Amygdala (tissue), 56 donors: ENCODE measurements at places on chromosomes 3 and 15.

- DNase-seq, result peak; percentile 94
Measured at GRCh38 chr3:194270627-194271459, 80.3 kb downstream of the CPN2 start.

DNA sequence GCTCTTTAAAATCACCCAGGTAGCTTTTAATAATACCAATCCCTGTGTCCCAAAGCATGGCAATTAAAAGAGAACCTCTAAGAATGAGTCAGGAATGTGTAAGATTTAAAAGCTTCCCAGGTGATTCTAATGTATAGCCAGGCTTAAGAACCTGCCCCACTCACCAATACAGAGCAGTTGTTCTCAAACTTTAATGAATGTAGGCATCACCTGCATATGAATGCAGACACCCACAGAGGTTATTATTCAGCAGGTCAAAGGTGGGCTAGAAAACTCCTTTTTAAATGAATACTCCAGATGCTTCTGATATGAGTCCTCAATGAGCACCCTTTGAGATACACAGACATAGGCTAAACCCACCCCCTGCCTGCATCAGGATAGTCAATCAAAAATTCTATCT is 298.1 kb upstream of the KCNMB2 start:
- DNase-seq, result no peak

GRCh38 chr3:169604118-169604517 is 59.4 kb downstream of the MECOM start:
- no peak for DNase-seq

- DNase-seq, result no peak
Measured at GRCh38 chr3:83625261-83625660, 1333.5 kb upstream of the CADM2 start.

GRCh38 chr3:56960234-56960917 is 100.1 kb upstream of the SPATA12 start:
- no peak for DNase-seq

GRCh38 chr3:4351164-4351855 is 48.1 kb downstream of the SETMAR start:
- DNase-seq, result no peak

DNA sequence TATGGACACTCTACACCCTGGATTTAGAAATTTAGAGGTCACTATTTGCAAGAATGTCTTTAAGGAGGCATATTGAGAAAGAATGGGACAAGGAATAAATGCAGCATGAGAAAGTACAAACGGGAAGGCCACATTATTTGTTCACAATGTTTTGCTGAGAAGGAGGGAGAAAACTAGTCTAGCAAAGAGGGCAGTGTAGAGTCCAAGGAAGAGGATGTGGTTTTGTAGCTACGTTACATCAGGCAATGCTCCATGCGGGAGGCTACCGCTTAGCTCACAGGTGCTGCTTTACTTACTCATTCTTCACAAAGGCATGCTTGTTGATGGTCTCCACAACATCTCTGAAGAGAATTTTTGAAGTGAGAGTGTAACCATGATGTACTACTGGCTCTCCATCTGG is 191.1 kb downstream of the PLCH1 start:
- no peak for DNase-seq

- DNase-seq, result no peak
Measured at GRCh38 chr15:83784975-83785374, 131.1 kb downstream of the ADAMTSL3 start.

- DNase-seq, result no peak
Measured at GRCh38 chr15:74782259-74783071, 585 bp downstream of the CSK start.

DNA sequence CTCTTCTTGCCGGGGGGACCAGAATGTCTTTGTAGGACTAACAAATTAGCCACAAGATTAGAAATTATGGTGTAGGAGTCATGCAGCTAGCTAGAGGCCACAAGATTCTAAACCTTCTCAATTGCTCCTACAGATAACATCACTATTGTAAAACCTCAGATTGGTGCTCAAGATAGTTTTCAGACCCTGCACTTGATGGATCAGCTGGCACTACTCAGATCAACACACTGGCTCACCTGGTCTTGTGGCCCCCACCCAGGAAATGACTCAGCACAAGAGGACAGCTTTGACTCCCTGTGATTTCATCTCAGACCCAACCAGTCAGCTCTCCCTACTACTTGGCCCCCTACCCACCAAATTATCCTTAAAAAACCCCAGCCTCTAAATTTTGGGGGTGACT is 124.1 kb upstream of the RASGRP1 start:
- DNase-seq, result no peak

DNA sequence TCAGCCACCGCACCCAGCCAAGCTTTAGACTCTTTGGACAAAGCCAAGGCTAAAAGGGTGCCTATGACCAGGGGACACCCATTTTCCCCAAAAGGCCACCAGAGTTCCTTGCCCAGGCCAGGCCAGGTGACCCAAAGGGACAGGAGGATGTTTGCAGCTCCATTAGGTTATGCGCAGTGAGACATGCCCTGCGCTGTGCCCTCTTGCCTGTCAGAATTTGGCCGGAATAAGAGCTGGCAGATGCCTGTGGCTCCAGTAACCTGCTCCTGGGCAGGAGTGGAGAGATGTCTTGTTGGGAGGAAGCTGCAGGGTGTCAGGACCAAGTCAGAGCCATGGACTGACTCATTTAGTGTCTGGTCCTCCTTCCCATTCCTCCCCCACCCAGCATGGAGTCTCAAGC is 20.5 kb downstream of the DNASE1L3 start:
- DNase-seq, result no peak

GRCh38 chr3:132245552-132246142 is 71.6 kb upstream of the ACP3 start:
- no peak for DNase-seq

DNA sequence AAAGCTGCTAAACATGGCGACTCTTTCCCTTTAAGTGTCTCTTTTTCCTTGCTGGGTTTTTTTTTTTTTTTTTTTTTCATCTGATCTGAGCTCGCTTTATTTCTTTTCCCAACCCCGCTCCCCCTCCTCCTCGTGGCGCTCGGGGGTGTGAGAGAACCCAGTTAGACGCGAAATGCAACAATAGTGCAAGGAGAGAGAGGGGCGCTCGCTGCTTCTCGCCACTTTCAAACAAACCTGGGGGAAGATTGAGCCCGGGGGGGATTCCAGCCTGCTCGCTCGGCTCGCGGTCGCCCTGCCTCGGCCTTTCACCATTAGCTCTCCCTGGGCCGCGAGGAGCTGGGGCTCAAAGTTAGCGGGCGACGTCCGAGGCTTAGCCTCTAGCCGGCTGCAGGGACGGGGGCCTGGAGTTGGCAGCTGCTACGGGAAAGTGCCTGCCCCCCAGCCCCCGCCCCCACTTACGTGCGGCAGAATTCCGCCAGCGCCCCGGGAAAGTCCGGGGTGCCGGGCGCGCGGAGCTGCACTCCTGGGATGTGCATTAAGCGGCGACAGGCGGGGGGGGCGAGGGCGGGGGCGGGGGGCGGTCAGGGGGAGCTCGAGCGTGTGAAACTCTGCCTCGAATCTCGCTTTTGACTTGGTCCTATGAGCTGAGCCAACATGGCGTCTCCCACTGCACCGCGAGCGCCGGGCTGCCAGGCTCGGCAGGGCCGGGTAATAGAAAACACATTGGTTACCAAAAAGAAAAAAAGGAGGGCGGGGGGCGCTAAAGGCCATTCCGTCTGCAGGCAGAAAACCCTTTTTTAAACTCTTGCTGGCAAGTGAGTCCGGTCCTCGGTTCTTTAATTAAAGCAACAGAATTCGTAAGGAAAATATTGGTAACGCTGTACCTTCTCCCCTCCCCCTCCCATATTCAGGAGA is 10.4 kb downstream of the NR2F2 start:
- no peak for DNase-seq

DNA sequence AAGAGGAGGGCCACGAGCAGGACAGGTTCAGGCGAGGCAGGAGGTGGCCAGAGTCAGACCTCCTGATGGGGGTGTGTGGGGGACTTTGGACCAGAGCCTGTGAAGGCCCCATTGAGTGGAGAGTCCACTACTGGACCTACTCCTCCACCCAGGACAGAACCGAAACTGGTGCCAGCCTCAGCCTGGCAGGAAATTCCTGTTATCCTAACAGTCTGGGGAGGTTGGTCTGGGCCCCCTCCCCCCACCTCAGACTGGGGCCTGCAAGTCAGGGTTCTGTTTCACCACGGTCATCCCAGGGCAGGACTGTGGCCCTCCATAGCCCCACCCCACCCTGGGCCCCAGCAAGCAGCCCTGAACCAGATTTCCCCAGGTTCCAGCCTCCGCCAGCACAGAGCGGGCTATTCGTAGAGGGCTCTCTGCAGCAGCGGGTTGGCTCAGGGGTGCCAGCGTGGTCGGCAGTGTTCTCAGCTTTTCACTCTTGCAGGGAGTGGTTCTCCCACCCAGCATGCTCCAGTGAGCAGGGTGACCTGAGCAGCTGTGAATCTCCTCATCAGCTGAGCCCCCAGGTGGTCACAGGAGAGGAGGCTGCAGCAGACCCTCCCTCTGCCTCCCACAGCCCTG is 217.3 kb downstream of the TBC1D2B start:
- DNase-seq, result no peak

GRCh38 chr3:129428007-129428375 is 445 bp downstream of the EFCAB12 start:
- no peak for DNase-seq

GRCh38 chr3:180802837-180803236 is 109.6 kb upstream of the FXR1 start:
- DNase-seq, result no peak

DNA sequence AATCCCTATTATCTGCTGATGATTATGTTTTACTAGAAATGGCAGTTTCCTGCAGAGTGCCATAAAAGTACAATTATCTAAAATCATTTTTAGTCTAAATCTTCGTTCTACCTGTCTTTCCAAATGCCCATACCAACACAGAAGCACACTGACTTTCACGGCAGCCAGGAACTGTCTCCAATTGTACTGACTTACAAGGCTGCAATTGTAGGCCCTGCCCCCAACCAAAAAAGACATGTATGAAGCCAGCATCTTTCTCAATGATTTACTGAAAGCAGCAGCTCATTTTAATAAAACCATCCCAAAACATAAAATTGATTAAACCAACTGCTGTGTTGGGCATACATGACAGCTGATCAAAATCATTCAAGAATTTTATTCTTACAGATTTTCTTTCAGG is 119.0 kb downstream of the TBC1D5 start:
- DNase-seq, result peak; percentile 43

- peak; percentile 3 for DNase-seq
Measured at GRCh38 chr15:33068007-33068481, 126.5 kb downstream of the FMN1 start.

GRCh38 chr3:72836923-72837322 is 11.3 kb downstream of the SHQ1 start:
- peak; percentile 58 for DNase-seq

DNA sequence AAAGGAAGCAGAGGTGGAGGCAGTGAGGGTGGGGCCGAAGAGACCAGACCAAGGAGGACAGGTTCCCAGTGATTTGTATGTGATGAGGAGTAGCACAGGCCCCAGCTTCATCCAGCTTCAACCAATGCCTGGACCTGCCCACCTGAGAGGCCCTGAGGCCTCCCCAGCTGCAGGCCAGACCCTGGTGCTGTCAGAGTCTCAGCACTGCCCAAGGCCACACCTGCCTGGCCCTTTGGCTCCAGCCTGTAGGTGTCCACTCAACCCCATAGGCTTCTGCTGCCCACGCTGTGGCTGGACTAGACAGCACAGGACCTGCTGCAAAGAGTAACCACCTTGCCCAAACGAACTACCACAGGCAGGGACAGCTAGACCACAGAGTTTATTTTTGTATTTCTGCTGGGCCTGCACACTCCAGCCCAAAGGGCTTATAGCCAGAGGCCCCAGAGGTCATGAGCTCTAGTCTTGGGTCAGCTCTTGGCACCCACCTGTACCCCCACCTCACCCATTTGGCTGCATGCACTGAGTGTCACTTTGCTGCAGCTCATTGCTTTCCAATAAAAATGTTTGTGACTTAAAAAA is 81.9 kb upstream of the CDV3 start:
- no peak for DNase-seq

- DNase-seq, result no peak
Measured at GRCh38 chr15:71449363-71449762, 334.1 kb downstream of the THSD4 start.

- DNase-seq, result peak; percentile 58
Measured at GRCh38 chr3:55488398-55489055, 1.4 kb upstream of the WNT5A start.

- no peak for DNase-seq
Measured at GRCh38 chr15:41417418-41418195, 712 bp downstream of the RTF1 start.

DNA sequence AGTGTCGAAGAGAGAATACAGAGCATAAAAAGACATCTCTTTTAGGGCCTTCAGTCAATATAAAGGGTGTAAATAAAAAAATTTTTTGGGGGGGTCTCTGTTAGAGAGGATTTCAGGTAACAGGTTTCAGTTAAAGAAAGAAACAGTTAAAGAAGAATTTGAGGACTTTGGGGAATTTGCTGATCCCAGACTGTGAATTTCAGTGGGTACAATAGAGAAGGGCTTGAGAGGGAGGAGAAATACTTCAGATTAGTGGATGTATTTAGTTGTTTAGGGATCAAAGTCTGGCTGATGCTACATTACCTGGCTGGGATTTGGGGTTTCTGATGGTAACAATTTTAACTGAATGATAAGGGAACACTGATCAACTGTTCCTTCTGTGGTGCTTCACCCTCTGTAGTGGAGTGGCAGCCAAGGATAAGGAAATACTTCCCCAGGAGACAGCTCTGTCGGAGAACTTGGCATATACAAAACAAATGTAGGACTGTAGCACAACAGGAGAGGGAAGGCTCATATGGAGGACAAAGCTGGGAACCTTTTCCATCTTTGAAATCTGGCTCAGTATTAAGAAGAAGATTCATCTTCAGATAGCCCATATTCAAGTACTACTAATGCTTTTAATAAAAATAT is 79.2 kb downstream of the MEF2A start:
- no peak for DNase-seq

DNA sequence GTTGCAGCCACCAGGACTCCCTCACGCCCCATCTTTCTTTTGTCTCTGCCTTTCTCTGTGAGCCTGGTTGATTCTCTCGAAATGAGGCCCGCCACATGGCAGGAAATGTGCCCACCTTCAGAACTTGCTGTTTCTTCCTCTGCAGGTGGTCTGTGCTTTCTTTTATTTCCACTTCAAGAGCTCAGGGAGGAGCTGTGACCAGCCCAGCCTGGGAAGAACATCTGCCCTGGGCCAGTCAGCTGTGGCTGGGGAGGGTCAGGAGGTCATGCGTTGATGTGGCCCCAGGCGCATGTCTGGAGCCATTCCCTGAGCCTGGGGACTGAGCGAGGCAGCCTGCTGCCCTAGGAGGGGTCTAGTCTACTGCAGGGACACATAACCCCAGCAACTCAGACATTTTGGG is 8.0 kb downstream of the FBLN2 start:
- no peak for DNase-seq

DNA sequence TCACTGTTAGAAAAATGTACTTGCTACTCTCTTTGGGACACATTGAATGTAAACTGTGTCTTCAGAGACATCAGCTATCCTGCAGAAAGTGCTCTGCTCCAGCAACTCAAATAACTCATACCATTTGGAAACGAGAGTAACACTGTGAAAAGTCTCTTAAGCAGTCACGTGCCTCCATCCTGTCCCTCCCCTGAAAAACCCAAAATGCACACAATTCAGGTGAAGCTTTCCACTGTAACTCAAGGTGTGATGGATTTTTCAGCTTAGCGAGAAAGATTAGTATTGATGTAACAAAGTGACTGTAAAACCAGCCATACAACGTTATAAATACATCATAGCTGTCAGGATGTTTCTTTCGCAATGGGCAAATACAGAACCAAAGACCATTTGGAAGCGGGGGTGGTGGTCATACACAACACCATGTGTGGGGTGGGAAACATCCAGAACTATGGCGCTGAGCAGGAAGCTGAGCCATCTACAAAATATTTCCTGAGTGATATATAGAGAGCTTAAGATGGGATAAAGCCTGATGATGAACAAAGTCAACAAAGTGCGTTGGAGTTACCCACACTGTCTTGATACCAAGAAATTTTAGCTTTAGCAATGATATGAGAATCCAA is 332.3 kb downstream of the FOXP1 start:
- DNase-seq, result no peak
